Activated CD8-positive, alpha-beta memory T cell treated with anti-CD3 and anti-CD28 coated beads for 4 hours (primary cell): ENCODE measurements at places on chromosomes 2 and 18.

DNA sequence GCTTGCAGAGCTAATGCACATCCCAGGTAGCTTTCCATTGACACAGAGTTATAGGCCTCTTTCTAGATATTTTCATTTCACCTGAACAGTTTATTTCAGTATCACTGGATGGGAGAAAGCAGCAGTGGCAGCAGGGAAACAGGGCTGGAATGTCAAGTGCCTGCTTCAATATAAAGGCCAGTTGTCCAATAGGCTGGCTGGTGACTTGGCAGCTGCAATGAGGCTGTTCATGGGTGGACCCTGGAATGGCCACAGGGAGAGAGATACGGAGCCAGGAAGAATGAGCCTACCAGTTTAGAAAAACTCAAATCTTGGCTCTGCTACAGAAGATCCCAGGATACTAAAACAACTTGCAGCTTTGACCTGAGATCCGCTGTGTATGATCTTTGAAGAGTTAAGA, 185.0 kb downstream of the BCL11A start:
- no peak for DNase-seq

DNA sequence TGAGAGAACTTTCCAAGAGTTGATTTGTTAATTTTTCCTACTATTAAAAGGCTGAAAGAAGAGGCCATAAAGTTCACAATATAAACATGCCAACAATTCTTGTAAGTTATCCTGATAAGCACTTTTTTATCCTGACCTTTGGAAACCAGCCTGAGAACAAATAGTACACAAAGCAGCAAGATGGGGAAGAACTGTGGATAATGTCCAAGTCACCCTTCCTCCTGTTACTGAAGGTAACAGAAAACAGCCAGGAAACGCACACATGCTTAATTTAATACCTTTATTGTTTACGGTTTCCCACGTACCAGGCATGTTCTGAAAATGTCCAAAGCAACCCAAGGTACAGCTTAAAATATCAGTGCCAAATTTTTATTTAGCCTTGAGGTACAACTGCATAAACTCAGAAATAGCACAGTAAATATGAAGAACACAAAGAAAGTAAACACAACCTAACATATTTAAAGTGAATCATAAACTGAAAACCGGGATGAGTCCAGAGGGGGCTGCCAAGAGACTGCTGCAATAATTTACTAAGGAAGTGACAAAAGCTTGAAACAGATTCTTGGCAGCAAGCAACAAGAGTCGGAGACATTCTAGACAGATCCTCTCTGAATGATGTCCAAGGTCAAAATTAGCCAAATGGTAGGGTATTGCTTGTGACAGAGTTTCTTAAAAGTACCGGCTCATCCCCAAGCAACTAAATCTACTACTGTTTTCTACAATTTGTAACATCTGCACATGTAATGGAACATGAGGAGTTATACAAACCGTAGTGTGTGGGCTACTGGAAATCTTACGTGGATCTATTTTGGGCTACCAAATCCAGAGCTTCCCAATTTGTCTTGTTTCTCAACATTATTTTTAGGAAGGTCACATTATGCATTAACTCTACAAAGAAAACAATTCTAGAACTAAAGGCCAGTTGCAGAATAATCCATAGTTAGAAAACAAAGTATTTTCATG, 93.2 kb downstream of the CABYR start:
- DNase-seq: no peak

- no peak for DNase-seq
These were observed 29.7 kb downstream of the GNLY start for GRCh38 chr2:85723707-85724360.

GRCh38 chr2:102386867-102387541, 31.4 kb downstream of the IL18R1 start:
- no peak for DNase-seq

DNA sequence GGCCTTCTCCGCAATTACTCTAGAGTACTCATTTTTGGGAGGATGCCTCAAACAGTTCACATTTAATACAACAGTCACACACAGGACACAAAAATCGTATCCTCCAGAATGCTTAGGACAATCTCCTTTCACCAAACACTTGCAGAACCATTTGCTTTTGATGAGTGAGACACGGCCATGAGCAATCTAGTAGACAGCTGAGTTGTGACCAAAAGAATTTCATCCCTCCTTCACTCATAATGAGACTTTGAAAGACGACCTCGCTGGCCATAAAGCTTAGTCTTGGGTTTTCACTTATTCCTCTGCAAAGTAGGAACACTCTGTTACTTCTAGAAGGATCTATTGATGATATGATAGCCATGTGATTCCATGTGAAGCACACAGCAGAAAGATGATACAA, 87.5 kb upstream of the SLC35G4 start:
- no peak for DNase-seq

DNA sequence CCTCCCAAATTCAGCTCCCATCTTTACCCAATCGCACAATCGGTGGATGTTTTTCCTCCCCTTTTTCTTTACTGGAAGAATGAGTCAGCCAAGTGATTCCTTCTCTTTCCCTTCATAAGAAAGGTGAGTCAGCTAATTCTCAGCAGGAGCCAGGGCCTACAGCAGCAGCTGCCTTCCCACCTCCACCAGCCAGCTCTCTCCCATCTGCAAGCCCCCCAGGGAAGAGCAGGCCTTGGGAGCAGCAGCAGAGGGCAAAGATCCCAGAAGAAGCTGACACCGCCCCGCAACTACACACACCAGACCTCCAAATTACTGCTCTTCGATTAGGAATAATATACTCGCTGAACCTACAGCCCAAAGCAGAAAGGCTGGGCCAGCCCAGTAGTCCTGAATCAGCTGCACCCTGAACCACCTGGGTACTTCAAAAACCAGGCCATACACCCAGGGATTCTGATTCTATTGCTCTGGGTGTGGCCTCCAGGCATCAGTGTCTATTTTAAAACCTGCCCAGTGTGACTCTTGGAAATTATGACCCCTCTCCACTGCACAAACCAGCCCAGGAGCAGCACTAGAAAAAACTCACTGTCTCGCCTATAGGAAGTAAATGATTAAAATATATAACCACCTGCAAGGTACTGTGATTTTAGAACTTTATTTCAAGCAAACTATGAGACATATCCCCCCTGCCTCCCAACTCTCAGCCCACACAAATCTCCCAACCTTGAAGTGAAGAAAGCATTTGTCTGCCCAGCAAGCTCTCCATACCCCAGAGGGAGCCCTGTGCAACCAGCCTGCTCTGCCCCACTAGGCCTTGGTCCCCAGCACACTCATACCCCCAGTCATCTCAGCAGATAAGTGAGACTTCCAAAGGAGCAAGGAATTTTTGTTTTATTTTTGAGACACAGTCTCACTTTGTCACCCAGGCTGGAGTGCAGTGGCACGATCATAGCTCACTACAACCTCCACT, 7.3 kb downstream of the SFXN5 start:
- DNase-seq: no peak

GRCh38 chr2:189129971-189130370, 49.6 kb downstream of the COL5A2 start:
- DNase-seq: no peak

DNA sequence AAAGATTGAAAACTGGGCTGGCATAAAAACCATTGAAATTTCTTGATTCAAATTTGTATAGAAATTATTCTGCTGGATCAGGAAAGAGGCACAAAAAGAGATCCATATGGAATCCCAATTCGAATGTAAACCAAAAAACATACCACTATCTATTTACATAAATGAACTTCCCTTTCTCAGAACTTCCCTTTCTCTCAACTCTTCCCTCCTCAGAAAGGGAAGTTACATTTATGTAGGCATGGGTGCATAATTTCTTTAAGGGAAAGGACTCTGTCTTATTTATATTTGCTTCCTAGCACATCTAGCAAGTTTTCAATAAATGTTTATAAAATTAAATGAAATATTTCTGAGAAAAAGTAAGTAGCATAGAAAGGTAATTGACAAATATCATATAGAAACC, 398.1 kb upstream of the ATP5MC3 start:
- DNase-seq: no peak

GRCh38 chr2:29139152-29139551, 23.9 kb downstream of the CLIP4 start:
- DNase-seq: no peak

DNA sequence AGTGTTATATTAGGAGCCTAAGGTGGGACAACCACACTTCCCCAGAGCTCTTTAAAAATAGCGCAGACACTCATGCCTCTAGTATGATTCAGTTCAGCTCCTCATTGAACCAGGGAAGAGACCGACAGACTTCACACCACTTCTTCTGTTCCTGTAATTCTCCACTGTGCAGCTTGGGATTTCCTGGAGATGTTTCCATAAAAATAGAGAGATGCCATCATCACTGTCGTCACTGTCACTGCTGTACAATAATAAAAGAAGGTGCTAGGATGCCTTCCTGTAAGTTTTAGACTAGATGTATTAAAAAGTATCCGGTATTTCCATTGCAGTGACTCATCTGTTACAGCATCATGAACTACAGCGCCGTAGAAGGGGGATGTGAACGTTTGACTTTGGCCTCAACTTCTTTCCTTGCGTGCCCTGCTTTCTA, 110.9 kb downstream of the FAM210A start:
- no peak for DNase-seq

DNA sequence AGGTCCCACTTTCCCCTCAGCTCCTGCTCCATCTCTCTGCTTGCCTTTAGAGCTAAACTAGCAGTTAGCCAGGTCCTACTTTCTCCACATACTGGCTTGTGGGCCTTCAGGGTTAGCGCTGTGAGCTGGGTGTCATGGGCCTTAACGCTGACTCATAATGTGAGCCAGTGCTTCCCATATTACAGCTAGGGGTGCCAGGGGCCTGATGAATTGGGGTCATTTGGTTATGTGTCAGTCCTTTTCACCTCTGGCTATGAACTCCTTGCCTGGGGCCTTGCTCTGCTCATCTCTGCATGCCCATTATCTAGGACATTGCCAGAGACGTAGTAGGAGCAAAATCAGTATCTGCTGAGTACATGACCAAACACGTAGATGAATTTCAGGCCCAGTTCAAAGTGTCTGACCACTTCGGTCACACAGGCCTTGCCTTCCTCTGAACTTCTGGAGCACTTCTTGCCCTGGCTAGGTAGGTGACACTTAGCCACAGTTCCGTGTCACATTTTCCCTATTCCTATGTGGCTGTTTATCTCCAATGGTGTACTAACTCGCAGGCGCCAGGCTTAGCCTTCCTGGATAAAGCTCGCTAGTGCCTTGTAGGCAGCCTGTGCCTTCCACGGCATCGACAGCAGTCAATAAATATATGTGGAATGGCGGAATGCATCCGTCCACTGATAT, 103.2 kb upstream of the SIX3 start:
- no peak for DNase-seq

DNA sequence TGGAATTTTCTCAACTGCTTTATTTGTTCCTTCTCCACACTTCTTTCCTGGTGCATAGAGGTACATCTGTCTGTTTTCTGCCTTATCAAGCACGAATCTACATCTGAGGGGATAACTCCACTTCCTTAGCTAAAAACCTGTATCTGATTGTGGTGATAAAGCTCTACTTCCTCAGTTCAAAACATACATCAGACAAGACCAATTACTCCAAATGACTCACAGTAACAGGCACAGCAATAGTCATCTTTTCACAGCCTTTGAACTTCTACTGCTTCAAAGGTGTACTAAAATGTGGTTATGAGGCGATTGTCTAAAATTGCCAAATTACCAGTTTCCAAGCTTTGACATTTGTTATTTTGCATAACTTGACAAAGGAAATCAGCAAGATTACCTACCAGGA, 803.6 kb upstream of the ZEB2 start:
- DNase-seq: no peak

- DNase-seq: no peak
These were observed 21.9 kb downstream of the PPP4R3B start for GRCh38 chr2:55595536-55595935.

GRCh38 chr18:11419338-11419737, 190.1 kb upstream of the SLC35G4 start:
- DNase-seq: no peak
